GF-D8 (cell line): ENCODE measurements at places on chromosomes 5 and 9.

DNA sequence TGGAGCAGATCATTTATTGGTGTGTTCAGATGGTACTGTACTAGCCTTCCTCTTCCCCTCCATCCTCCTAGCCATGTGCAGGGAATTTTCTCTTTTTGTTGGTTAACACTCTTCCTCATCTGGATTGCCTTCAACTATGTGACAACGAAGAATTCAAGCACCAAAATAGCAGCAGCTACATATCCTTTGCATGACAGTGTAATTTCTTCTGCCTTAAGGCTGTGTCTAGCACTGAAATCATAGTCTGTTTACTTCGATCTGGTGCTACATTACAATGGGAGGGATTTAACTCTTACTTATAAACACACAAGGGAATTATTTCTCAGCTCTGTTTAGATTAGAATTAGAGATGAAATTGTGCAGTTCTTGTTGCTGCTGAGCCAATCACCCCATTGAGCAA, 260.4 kb downstream of the ARL15 start:
- DNase-seq = no peak

DNA sequence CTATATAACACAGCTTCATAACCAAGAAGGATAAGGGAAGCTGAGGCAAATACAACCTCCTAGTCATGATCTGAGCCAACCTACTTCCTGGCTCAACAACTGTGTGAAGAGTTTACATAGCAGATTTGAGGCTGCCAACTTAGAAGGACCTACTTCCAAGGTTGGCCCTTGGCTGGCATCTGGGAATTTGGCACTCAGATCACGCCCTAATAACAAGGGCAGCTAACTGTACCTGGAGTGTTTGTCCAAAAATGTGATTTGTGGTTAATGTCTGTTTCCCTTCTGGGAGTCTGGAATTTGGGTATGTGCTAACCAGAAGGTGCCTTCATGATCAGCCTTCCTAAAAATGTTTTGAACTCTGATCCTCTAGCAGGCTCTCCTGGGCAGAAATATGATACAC, 287.2 kb downstream of the CAAP1 start:
- DNase-seq = no peak

DNA sequence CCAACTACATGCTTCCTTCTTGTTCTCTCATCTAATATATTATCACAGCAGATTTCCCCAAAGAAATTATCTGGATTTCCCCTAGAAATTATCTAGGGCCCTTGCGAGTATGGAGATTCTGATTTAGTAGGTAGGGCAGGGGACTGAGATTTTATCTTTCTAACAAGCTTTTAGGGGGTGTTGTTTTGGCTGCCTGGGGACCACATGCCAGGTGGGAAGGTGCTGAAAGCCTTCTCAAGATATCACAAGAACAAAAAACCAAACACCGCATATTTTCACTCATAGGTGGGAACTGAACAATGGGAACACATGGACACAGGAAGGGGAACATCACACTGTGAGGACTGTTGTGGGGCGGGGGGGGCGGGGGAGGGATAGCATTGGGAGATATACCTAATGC, 146.5 kb upstream of the CDH10 start:
- DNase-seq = no peak

GRCh38 chr5:111259636-111260035, 35.5 kb downstream of the CAMK4 start:
- no peak for DNase-seq

- no peak for DNase-seq
Measured at GRCh38 chr9:109098171-109098959, 21.4 kb downstream of the TMEM245 start.

- no peak for DNase-seq
Measured at GRCh38 chr5:137466889-137467288, 32.2 kb downstream of the SPOCK1 start.

- no peak for DNase-seq
Measured at GRCh38 chr9:107819772-107820565, 330.4 kb upstream of the KLF4 start.

GRCh38 chr5:150313501-150313900, 10.8 kb upstream of the ARSI start:
- no peak for DNase-seq
